ENCODE measurements at places on chromosomes 13 and 19. TPM values are rescaled to one million over a fixed set of nuclear protein-coding genes. Genes with fewer than 3 reads are reported as not detected.

The S1PR5 gene
- 0.83 TPM for total RNA-seq

DNA sequence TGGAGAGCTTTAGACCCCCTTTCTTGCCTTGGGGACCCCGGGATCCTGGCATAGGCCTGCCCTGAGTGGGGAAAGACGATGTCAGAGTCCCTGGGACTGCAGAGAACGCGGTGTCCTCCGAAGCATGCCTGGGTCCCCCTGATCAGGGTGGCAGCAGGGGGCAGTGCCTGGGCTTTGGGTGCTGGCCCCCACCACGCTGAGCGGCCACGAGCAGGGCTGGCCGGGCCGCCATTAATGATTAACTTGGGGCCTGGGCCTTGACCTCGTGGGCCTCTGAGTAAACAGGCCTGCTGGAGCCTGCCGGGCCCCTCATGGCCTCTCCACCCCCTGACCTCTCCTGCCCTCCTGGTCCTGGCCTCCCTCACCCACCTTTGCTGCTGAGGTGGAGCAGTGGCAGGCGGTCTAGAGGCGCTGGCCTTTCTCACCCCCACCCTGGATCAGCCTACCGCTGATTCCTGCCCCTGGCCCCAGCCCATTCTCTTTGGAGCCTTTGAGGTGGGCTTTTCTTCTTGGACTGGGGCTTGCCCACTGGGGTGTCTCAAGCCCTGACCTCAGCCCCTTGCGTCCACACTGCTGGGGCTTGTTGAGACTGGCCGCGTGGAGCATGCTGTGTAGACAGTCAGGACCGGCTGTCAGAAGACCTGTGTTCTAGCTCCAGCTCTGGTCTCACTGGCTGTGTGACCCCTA, 26.3 kb downstream of the CEBPA start:
- DNase-seq: no peak
- no peaks in the 10 kb centered on the region for H3K27me3 ChIP-seq
- H3K36me3 ChIP-seq: no peaks in the 10 kb centered on the region
- no peak overlapping the region for H3K4me3 ChIP-seq
- no peak overlapping the region for H3K27ac ChIP-seq

The MEIOSIN gene
- not detected for total RNA-seq

The MED16 gene
- 72.3 TPM for total RNA-seq

DNA sequence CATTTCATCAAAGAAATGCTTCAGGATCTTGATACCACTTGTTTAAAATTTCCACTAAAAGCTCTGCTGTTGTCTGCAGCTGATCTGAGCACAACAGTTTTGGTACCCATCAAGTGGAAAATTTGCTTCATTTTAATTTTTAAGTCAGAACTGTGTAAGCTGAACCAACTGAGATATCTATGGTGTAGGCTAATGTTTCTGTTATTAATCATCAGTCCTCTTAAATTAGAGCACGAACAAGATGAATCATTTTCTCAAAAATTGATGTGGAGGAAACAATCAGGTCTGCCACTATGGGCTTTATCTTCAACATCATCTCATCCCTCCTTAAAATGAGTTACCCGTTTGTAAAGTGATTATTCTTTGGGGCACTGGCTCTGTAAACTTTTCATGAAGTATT, 221.5 kb upstream of the NBEA start:
- H3K4me3 ChIP-seq: no peak overlapping the region
- H3K36me3 ChIP-seq: no peaks in the 10 kb centered on the region
- H3K27ac ChIP-seq: no peak overlapping the region
- no peak for DNase-seq
- H3K27me3 ChIP-seq: peaks cover 4% of the 10 kb centered on the region

GRCh38 chr13:98054301-98054700, 88.6 kb upstream of the FARP1 start:
- H3K4me1 ChIP-seq: peaks cover 9% of the 10 kb centered on the region
- DNase-seq: no peak
- peaks cover 5% of the 10 kb centered on the region for H3K36me3 ChIP-seq
- H3K27me3 ChIP-seq: no peaks in the 10 kb centered on the region

GRCh38 chr19:31408460-31409124, 59.4 kb upstream of the TSHZ3 start:
- no peaks in the 10 kb centered on the region for H3K36me3 ChIP-seq
- peaks cover 6% of the 10 kb centered on the region for H3K4me1 ChIP-seq
- H3K27me3 ChIP-seq: peaks cover 6% of the 10 kb centered on the region
- H3K4me3 ChIP-seq: no peak overlapping the region
- no peak overlapping the region for H3K27ac ChIP-seq
- no peak for DNase-seq
